Kasumi-1 (cell line): ENCODE measurements at places on chromosomes 16 and 17.

GRCh38 chr16:58417035-58417434, 24.8 kb downstream of the GINS3 start:
- DNase-seq, result no peak

- no peak for DNase-seq
Measured at GRCh38 chr16:6947291-6947690, 385.4 kb upstream of the RBFOX1 start.

DNA sequence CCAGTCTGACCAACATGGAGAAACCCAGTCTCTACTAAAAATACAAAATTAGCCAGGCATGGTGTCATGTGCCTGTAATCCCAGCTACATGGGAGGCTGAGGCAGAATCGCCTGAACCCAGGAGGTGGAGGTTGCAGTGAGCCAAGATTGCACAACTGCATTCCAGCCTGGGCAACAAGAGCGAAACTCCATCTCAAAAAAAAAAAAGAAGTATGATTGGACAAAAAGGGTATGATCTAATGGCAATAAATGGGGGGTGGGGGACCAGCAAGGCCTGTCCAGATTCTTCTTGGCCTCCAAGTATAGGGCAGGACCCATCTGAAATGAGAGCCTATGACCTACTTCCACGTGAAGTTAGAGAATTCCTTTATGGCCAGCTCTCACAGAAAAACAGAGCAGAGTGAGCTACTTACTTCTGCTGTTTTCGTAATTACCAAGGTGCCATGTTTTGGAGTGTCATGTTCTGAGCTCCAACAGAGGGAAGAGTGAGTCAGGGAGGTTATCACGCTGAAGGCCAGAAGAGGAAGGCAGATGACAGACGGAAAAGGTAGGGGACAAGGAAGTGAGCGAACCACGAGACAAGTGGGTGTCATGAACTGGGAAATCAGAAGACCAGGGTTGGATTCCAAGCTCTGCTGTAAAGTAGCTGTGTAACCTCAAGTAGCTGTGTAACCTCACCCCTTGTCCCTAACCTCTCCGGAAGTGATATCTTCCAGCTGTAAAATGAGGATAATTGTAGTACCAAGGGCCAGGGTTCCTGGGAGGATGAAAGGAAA, 3.6 kb upstream of the ZMYND15 start:
- DNase-seq, result peak; percentile 53

GRCh38 chr17:69533481-69534234, 119.2 kb downstream of the MAP2K6 start:
- DNase-seq, result no peak

- DNase-seq, result no peak
Measured at GRCh38 chr17:15368600-15368999, 27.2 kb upstream of the TEKT3 start.

DNA sequence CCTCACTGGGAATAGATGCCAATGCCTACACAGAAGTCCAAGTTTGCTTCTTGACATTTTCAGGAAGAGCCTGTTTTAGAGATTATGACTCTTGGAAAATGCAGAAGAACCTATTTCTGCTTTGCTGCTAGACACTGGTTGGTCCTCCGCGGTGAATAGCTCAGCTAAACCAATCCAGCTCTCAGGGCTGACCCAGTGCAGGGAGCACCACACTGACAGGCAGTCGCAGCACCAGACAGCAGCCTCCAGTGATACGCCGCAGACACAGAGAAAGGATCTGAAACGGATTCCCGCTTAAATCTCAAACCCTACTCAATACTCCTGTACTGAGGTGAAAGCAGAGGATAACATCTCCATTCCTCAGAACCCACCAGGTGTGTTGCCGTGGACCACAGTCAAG, 183.4 kb downstream of the ENGASE start:
- no peak for DNase-seq

GRCh38 chr17:81217491-81217890, 5.3 kb downstream of the CEP131 start:
- no peak for DNase-seq

DNA sequence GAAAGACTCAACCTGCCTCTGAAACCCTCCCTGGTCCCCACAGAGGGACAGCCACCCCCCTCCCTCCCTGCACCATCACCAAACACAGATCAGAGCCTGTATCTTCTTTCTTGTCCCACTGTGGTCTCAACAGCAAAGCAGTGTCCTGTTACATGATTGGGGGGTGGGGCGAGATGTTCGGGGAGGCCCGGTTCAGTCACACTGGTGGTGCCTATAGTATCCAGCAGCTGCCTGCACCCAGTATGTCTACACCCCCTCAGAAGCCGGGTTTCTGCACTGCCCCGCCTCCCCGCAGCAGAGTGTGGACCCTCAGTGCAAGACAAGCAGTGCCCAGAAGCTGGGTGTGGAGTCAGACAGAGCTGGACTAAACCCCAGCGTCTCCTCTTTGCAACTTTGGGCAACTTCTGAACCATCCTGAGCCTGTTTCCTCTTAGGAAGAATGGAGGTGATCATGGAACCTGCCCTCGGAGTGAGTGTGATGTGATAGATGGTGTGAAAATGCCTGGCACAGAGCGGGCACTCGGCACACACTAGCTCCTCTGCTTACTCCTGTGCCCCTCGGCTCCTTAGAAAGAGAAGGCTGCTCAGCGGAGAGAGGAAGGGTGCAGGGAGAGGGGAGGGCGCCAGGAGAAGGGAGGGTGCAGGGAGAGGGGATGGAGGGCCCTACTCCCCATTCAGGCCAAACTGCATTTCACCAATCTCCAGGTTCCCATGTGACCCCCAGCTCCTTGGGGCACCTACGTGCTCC, 84.0 kb upstream of the TNRC6C start:
- DNase-seq, result no peak

- peak; percentile 67 for DNase-seq
Measured at GRCh38 chr16:29806099-29806579, at the start of gene MAZ. Gene MAZ (plus strand): TSS chr16:29806529. CDS start chr16:29806702, 173 bp downstream.

DNA sequence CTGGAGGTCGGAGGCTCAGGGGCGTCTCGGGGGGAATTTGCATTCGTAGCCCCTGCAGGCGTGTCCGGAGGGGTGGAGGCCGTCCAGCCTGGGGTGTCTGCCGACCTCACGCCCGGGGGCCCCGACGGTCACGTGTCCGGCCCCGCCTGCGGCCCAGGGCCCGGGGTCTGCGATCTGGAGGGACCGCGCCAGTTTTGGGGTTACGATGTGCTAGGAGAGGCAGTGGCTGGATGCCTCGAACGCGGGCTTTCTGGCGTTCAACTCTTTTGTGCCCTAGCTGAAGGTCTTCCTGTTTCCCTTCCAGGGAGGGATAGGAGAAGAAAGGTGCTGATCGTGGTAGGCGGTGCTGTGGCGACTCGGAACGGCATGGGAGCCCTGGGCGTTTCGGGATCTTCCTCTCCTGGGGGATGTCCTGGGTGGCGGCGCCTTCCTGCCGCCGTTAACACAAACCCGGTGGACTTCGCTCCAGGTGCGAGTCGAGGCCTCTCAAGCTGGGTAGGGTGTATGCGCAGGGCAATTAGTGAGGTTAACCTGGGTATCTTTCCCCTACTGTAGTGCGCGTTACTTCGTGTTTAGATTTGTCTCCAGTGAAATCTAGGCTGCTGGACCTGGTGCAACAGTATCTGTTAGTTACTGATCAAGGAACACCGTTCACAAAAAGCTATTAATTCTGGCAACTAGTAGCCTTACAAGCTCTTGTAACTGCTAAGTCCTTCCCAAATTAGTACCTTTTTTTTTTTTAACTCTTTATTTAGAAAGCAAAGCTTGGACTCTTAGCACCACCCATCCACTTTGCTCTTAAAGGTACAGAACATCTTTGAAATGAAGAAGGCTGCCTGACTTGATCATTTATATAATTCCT, 1.3 kb downstream of the AKAP1 start:
- peak; percentile 44 for DNase-seq

DNA sequence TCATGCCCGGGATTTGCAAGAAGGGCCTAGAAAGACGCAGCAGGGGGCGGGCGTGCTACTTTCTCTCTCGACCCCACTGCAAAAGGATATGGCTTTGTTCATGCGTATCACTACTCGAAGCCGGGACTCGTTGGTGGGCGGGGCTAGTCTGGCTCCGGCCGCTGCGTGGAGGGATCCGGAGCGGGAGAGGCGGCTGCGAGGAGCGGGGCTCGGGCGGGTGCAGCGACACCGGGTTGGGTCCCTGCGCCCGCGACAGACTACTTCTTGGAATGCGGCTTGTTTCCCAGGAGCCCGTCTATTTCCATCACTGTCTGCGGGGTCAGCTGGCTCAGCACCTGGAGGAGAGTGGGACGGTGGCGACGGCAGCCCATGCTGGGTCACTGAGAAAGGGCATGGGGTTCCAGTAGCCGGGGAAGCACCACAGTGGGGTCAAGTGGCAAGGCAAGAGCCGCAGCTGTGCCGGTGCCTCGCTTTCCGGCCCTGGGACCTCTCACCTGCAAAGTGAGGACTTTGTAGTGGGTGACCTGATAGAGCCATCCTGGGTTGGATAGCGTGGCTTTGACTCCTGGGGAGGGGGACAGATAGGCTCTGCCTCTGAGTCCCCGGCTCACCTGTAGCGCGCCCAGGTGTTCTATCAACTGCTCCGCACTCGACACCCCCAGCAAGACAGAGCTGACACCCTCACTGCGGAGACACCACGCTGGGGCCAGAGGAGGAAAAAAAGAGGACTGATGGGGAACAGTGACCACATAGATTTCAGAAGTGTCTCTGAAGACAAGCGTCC, 6.6 kb downstream of the KCNAB3 start:
- DNase-seq, result no peak

DNA sequence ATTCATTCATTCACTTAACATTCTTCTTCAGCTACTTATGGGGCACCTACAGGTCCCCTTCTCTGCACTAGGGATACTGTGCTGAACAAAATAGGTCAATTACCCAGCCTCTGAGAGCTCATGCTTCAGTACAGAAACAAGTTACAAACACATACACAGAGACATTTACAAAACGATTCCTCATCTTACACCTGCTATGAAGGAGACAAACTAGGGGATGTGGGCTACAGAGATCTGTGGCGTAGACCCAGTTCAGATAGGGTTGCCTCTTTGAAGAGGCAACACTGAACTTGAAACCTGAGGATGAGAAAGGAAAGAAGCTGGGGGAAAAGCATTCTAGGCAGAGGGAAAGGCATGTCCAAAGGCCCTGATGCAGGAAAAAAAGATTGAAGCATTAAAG, 5.2 kb downstream of the IL21R start:
- DNase-seq, result no peak

DNA sequence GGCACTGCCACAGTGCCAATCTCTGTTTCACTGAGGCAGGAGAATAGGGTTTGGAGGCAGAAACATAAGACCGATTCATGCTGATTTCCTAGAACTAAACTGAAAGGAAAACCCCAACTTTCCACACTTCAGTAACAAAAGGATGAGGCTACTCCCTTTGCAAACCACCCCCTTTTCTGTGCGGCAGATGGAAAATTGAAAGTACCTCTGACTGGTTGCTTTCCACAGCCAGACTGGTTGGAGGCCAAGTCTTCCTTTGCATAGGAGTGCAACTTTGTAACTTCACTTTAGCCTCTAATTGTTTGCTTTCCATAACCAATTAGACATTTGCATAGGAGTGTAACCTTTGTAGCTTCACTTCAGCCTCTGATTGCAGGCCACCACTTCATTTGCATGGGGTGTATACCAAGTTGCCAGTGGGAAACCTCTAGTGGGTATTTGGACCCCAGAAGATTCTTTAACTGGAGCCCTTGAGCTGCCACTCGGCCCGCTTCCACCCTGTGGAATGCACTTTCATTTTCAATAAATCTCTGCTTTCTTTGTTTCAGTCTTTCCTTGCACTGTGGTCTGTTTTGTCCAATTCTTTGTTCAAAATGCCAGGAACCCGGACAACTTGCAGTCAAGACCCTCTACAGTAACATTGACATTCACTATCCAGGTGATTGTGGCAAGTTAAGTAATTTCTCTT, 252.0 kb downstream of the UTP18 start:
- no peak for DNase-seq

DNA sequence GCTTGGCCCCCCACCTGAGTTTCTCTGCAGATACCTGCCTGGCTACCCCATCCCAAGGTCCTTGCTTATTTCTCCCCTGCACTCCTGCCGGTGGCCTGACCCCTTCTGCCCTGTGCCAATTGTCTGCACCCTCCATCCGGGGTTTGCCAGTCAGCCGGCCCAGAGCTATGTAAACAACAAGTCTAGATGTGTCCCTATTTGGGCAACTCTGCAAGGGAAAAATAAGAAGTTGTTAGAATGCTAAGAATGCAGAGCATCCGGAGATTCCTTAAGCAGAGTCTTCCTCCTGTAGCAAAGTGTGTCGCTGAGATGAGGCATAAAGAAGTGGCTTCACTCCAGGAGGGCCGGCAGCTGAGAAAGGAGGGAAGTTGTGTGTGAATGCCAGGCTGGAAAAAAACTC, 46.6 kb downstream of the RGS9 start:
- DNase-seq, result no peak

GRCh38 chr17:72656130-72656763, 436.2 kb downstream of the SLC39A11 start:
- DNase-seq, result no peak

DNA sequence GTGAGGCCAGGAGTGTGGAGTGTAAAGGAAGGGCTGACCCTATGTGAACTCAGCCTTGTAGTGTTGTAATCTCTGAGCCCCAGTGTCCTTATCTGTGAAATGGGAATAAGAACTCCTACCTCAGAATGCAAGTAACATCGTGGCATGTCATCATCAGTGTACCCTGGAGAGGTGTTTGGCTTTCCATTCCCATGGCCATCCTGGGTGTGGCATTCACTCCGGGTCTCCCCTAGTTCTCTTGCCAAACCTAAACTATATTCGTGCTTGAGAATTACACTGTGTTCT, 1.9 kb downstream of the NXPH3 start:
- DNase-seq, result no peak

GRCh38 chr16:57957673-57958392, 13.1 kb downstream of the CNGB1 start:
- no peak for DNase-seq

GRCh38 chr17:80868022-80868609, 123.5 kb upstream of the CHMP6 start:
- no peak for DNase-seq

GRCh38 chr17:56545106-56545505, 48.4 kb upstream of the NOG start:
- DNase-seq, result no peak

DNA sequence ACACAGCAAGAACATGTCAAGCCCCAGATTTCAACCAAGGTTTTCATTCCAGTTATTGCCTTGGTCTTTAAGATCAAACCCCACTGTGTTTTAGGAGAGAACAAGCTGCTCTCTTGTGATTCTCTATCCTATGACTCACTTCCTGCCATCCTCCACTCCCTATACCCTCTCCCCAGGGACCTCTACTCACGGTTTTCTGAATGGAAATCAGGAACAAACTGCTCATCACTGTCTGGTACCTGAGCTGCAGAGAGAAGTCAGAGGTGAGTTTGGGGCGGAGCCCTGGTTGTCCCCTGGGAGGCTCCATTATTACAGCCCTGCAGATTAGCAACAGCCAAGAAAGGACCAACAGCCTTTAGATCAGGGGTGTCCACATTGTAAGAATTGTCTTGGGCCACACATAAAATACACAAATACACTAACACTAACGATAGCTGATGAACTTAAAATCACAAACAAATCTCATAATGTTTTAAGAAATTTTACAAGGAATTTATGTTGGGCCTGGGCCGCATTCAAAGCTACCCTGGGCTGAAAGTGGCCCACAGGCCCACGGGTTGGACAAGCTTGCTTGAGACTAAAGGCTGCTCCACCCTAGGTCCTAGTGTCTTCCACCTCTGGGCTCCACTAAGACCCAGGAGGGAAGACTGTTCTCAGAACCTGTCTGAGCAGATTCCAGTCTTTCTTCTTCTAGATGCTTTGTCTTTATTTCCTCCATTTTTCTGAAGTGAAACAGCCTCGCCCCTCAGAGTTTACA, 9.7 kb downstream of the ETV4 start:
- DNase-seq, result no peak
